ENCODE measurements at places on chromosomes 6 and 20.
A peak's percentile ranks its signal among the peaks of the same experiment; 100 is the strongest.

- DNase-seq, result no peak
Measured at GRCh38 chr6:143038833-143039232, 21.9 kb upstream of the AIG1 start.

GRCh38 chr6:84348801-84349200 lies 121.4 kb upstream of the CEP162 start:
- no peak for DNase-seq

GRCh38 chr20:57190536-57191264 lies 75.7 kb downstream of the BMP7 start:
- no peak for DNase-seq

- no peak for DNase-seq
Measured at GRCh38 chr6:57158658-57159057, 13.5 kb upstream of the BAG2 start.

DNA sequence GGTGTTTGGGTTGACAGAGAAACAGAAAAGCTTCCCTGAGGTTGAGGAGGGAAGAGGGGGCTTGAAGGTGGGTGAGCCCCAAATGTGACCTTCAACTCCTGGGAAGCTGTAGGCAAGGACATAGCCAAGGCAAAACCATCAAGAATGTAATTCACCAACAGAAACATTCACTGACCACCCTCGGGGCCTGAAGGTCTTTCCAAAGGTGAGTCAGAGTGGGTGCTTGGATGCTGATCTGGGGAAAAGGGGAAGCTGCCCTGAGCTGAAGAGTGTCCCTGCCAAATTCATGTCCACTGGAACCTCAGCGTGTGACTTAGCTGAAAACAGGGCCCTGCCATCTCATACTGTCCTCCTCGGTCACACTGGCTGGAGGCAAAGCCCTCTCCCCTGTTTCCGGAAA lies 234.2 kb upstream of the SULF2 start:
- DNase-seq, result no peak

DNA sequence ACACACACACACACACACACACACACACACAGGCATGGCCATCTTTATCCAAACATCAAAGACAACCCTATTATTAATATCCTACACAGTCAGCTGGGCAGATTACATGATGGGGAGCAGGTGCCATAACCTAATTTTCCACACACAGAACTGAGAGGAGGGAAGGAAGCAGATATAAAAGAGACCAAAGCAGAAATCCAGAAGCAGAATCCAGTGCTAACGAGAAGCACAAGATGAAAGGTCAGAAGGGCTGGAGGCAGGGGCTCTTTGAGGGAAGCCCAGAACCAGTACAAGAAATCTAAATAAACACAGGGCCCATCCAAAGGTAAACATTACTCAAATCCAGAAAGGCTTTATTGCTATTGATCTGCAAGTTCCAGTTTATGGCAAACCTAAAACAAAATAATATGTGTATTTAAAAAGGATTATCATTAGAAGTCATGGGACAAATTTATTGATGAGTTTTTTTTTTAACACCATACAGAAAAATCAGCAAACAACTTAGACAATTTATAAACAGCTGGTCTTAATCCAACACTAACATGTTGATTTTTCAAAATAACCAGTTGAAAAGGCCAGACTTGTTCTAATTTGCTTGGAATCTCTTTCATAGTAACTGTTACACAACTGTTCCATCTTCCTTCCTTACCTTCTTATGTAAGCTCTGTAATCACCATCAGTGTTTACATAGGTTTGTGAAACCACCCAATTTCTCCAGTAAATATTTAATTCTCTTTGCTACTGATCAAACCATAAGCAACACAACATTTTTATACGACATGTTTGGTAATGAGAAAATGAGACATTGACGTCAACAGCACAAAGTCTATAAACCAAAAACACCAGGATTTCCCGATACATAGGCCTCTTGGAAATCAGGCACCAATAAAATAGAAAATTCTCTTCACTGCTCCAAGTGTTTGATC lies 34.2 kb downstream of the SLC23A2 start:
- peak; percentile 50 for DNase-seq

DNA sequence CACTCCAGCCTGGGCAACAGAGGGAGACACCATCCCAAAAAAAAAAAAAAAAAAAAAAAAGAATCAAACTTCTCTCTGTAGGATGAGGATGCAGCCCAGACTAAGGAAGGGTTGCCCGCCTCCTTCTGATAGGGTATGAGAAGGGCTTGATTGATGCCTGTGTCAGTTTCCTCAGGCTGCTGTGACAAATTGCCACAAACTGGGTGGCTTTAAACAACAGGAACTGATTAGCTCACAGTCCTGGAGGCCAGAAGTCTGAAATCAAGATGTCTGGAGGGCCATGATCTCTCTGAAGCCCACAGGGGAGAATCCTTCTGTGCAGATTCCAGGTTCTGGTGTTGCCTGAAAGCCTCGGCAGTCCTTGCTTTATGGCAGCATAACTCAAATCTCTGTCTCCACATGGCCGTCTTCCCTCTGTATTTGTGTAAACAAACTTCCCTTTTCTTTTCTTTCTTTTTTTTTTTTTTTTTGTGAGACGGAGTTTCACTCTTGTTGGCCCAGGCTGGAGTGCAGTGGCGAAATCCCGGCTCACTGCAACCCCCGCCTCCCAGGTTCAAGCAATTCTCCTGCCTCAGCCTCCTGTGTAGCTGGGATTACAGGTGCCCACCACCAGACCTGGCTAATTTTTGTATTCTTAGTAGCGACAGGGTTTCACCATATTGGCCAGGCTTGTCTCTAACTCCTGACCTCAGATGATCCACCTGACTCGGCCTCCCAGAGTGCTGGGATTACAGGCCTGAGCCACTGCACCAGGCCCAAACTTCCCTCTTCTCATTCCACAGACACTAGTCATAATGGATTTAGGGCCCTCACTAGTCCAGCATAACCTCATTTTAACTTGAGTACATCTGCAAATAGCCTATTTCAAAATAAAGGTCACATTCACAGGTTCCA lies 11.2 kb upstream of the CDK19 start:
- DNase-seq, result peak; percentile 20

DNA sequence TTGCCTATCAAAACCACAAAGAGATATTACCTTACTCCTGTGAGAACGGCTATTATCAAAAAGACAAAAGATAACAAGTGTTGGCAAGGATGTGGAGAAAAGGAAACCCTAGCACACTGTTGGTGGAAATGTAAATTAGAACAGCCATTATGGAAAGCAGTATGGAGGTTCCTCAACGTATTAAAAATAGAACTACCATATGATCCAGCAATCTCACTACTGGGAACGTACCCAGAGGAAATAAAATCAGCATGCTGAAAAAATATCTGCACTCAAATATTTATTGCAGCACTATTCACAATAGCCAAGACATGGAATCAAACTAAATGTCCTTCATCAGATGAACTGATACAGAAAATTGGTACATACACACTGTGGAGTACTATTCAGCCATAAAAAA lies 149.4 kb upstream of the MLN start:
- no peak for DNase-seq

DNA sequence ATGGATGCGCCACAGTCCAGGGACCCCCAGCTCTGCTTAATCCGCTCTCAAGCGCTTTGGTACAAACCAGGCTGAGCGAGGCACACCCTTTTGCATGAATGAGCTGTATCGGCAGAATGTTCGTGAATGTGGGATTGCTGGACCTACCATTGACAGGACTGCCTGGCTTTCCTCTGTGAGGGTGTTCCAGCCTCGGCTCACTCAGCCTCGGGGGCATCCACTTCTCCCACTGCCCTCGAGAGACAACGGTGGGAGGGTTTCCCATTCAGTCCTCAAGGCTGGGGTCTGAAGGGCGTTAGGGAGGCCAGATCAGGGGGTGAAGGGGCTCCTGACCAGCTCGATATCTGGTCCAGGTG lies 17.4 kb downstream of the MDFI start:
- DNase-seq, result no peak

Measured in GF-D8 (cell line).